ENCODE measurements at places on chromosomes 2 and 18.

DNA sequence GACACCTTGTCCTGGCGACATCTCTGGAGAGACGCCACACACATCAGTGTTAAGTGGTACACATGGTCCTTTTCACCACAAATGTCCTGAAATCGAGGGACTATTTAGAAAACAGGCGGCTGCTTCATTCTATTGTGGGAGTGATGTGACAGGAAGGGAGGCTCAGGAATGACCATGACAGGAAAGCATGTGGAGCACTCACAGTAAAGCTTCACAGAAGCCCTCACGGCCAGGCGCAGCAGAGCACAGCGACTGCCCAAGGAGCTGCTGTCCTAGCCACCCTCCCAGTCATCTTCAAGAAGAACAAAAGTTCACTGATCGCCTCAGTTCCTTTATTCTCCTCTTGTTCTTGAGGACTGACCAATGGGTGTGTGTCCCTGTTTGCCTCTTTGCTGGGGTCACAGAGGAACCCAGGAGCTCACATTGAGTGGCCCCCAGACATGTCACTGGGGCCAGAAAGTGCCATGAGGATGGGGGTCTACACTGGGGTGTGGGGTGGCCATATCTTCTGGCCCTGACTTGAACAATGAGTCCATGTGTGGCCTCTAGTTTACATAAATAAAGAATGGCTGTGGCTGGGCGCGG lies 84.6 kb upstream of the RANBP2 start:
- DNase-seq: no peak

DNA sequence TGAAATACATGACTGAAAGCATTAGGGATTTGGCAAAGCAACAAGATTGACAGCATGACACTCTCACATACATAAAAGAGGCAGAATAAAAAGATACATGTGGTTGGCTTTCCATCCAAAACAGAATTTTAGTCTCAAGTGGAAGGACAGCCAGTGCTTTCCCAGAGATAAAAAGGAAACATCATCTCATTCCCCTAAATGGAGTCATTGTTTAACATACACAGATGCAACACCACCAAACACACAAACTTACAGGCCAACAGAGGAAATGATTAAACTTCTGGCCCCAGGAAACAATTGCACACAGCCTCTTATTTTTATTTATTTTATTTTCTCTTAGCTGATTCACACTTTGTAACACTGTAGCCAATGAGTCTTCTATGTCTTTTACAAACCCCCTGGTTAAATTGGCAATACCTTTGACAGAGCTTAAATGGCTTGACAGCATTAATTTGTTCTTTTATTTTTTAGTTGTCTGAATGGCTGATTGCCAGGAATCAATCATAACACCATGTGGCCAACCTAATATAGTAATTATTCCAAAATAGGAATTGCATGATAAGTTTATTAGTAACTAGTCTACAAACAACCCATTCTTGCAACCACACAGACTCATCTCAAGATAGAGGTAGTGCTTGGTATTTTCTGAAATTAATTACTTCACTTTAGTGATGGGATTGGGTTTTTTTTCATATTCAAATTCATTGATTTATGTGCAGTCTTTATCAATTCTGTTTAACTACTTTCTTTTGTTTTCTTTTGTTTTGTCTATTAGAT lies 190.5 kb downstream of the RND3 start:
- peak; percentile 82 for DNase-seq

- no peak for DNase-seq
These were observed 50.2 kb downstream of the SMIM21 start for GRCh38 chr18:75377258-75377657.

DNA sequence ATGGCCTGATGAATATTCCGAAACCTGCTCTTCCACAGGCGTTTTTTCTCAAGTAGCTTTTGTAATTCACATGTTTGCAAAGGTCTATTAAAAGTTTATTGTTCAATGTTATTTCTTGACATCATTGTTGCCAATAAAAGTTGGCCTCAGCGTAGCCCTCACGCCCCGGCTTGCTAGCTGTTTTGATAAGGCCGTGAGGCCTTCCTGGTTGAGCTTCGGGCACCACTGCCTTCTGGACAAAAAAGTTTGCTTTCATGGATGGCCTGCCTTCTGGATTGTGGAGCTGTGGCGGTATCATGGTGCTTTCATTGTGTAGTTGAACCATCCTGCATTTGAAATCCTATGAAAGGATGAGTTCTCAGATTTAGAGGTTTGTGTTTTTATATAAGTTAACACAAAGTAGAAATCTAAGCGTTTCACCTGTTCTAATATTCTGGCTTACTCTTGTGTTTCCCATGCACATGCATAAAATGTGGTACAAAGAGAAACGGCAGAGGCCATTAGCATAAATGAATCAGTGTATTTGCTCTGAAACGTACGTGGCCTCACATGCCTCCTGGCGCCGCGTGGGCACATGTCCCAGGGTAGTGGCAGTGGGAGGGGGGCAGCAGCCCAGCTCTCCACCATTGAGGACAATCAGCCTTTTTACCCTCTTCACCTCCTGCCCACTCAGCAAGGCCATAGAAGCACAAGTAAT lies 134.5 kb downstream of the NCK2 start:
- no peak for DNase-seq

DNA sequence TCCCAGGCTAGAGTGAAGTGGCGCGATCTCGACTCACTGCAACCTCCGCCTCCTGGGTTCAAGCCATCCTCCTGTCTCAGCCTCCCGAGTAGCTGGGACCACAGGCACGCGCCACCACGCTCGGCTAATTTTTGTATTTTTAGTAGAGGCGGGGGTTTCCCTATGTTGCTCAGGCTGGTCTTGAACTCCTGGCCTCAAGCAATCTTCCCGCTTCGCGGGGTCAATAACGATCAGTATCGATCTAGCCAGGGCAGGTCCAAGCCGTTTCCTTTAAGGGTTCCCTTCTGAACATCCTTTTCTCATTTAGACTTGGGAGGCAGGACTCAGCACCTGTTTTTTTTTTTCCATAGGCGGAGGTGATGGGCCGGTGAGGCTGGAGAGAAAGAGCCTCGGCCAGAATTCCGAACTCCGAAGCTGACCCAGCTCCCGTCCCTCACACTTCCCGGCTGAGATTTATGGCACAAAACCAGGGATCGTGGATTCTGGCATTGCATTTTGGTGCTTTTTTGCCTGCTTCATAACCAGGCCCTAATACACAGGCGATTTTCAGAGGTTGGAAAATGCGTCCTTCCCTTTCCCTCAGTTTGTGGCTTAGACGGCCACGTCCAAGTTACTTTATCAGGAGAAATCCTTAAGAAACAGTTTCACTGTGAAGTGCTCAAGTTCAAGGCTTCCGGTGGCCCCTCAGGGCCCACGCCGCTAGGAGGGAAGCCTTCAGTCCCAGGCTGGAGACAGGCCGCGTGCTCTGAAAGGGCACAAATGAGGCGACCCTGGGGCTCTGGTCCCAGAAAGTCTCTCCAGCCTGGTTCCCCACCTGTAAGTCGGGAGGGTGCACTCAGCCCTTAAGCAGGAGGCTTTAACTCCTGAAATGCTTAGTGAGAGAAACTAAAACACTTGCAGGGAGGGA lies 998 bp upstream of the SLC66A3 start:
- DNase-seq: no peak

DNA sequence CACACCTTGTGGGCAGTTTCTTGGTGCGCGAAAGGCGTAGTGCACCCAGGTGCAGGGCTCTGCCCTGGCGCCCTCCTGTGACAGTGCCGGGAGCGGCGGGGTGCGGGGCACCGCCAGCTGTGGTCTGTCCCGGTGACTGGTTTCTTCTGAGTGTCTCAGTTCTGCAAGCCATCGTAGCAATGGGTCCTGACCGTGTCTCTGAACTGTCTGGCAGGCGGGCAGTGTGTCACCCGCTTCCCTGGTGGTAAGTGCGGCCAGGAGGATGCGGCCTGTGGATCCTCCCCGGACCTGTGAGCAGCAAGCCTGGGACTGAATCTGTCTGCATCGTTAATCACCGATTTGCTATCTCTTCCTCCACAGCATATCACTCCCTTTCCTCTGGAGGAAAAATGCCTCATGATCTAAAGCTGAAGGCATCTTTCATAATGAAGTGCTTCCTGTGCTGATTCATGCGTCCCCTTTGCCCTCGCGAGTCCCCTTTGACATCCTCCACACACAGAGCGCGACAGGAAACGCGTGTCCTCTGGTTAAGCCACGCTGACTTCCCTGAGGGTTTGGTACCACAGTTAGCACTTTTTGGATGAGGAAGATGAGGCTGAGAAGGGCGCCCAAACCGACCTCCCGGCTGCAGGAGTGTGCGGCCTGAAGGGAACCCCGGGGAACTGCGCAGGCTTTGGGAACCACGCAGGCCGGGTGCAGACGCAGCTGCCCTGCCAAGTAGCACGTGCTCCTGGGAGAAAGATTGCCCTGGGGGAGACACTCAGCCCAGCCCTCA lies 416.0 kb upstream of the HS6ST1 start:
- DNase-seq: peak; percentile 3

DNA sequence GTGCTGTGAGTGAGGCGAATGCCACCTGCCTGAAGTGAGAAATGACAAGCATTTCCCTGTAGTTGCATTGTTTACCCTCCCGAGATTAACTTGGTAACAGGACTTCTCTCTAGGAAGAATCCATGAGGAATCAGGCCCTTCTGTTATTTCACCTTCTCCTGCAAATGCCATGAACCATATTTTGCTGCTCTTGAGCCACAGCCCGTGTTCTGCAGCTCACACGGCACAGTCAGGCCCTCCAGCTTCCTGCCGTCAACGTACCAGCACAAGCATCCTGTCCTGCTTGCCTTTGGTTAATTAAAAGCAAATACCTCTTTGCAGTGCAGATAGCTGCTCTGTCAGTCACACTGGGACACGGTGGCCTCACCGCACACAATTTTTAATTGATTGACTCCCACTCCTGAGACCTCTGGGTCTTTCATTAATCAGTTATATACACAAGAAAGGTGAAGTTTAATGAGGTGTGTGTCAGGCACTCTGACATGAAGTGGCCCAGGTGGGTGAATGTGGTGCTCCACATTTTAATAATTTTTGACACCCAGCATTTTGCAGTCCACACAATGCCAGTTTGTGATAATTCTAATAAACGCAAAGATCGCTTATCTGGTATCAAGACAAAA lies 95.3 kb upstream of the ASB18 start:
- DNase-seq: no peak

GRCh38 chr2:162063899-162064298 lies 10.1 kb downstream of the DPP4 start:
- DNase-seq: no peak

DNA sequence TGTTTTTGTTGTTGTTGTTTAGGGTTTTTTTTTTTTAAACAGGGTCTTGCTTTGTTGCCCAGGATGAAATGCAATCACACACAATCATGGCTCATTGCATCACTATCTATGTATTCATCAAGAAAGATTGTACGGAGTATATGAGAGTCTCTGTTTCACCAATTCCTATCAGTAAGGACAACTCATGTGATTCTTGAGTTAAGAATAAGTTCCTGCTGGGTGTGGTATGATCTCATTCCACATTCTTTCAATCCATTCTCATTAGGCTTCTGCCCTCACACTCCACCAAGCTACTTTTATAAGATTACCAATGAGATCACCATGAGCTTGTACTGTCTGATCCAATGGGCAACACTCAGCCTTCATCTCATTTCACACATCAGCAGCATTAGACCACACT lies 9.1 kb upstream of the AP1S3 start:
- peak; percentile 86 for DNase-seq

GRCh38 chr2:203591642-203592041 lies 56.5 kb upstream of the RAPH1 start:
- no peak for DNase-seq

DNA sequence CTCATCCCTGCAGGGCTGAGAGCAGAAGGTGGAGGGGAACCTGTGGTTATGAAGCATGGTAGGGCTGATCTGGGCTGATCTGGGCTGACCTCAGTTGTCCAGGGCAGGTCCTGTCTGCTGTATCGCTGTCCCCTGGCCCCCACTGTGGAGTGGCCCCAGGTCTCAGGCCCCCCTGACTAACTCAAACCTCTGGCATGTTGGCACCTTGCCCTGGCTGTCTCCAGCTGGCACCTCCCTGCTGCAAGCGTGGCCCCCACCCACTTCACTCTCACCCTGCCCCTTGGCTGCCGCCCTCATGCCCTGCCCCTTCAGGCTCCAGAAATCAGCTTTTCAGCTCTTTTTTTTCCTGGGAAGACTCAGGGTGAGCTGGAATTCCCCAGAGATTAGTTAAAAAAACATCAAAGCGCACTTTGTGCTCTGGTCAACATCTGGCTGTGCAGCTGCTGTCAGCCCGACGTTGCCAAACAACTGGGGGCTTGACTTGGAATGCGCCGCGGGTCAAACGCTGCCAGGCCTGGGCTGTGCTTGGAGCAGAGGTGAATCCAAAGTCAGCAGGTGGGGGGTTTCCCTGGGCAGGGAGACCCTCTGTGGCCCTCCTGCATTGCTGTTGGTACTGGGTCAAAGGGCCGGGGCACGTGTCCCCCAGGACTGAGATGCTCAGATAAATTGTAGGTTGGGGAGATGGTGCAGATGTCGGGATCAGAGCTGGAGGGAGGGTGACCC lies 173.8 kb upstream of the HDAC4 start:
- DNase-seq: no peak

GRCh38 chr2:232374356-232374755 lies 4.2 kb upstream of the ALPP start:
- no peak for DNase-seq

- DNase-seq: no peak
These were observed 135.2 kb downstream of the DPP10 start for GRCh38 chr2:114577657-114578056.

GRCh38 chr2:215961981-215962380 lies 51.4 kb downstream of the MREG start:
- no peak for DNase-seq

GRCh38 chr2:96306370-96306769 lies 1.0 kb upstream of the SNRNP200 start:
- DNase-seq: no peak

GRCh38 chr2:213034585-213034984 lies 116.8 kb downstream of the IKZF2 start:
- no peak for DNase-seq

GRCh38 chr2:185507719-185508118 lies 230.9 kb upstream of the FSIP2 start:
- peak; percentile 6 for DNase-seq

DNA sequence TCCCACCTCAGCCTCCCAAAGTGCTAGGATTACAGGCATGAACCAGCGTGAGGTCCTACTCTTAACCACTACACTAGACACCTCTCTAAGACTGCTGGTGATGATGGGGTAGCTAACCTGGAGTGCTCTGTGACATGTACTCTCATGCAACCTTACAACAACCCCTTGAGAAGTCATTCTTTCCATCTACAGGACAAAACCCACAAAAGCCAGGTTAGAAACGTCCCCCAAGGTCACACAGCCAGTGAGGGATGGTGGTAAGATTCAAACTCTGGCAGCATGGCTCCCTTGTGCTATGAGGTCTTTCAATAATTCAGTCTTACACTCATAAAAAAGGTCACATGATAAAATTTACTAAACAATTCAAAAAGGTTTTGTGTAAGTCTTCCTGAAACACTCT lies 94.8 kb upstream of the SERTAD2 start:
- no peak for DNase-seq

All from ELR (cell line).